Right renal pelvis (tissue), 4 donors: ENCODE measurements at places on chromosomes 12 and 14.

GRCh38 chr12:21780786-21781185 lies 6.3 kb upstream of the KCNJ8 start:
- no peak for DNase-seq

DNA sequence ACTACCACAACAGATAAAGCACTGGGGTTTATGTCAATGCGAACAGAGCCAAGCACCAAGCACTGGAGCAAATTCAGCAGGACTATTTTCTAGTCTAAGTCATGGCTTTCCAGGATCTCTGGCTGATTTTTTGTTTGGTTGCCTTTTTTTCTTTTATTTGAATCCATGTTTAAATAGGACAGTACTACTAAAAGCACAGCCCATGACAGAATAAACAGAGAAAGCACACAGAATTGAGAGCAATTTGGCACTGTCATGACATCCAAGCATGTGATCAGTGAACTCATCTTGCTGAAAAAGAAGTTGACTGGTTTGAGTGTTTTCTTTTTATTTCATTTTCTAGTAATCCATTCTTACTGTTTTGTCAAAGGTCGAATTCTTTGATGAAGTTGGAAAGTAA lies 23.1 kb upstream of the RERG start:
- DNase-seq = no peak

GRCh38 chr14:96303981-96304380 lies 48.0 kb downstream of the BDKRB1 start:
- DNase-seq = no peak

- DNase-seq = no peak
Measured at GRCh38 chr12:54601841-54602240, 13.4 kb upstream of the PPP1R1A start.

DNA sequence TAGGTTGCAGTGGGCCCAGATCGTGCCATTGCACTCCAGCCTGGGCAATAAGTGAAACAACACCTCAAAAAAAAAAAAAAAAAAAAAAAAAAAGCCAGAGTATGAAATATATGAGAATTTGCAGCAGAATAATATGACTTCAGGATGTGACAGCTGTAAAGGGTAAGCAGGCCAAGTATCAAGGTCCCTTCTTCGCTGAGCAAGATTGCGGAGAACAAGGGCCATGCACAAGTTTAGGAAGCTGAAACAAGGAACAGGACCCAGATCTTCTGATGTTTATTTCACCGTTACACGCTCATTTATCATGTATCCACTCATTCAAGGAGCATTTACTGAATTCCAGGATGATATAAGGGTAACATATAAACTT lies 659 bp upstream of the FOXJ2 start:
- DNase-seq = no peak

GRCh38 chr14:35365130-35366055 lies 39.2 kb downstream of the NFKBIA start:
- no peak for DNase-seq

DNA sequence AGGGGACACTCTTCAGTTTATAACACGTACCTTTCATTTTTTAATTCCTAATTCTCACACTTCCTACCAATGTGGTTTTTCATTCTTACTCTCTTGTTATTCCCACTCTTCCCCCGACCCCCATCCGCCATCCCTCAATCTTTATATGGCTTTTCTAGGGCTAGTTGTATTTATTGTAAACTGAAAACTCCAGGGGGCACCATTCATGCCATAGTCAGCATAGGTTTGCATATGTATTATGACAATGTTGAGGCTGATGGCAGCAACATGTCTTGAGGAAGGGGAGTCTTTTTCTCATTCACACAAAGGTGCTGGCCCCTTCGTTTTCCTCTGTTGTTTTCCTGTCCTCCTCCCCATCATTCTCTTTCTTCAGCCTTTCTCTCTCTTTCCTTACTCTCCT lies 27.7 kb upstream of the LTA4H start:
- no peak for DNase-seq
